ENCODE measurements at places on chromosomes 1 and 21.

- DNase-seq: no peak
Measured at GRCh38 chr1:94660994-94661393, 119.4 kb upstream of the F3 start.

DNA sequence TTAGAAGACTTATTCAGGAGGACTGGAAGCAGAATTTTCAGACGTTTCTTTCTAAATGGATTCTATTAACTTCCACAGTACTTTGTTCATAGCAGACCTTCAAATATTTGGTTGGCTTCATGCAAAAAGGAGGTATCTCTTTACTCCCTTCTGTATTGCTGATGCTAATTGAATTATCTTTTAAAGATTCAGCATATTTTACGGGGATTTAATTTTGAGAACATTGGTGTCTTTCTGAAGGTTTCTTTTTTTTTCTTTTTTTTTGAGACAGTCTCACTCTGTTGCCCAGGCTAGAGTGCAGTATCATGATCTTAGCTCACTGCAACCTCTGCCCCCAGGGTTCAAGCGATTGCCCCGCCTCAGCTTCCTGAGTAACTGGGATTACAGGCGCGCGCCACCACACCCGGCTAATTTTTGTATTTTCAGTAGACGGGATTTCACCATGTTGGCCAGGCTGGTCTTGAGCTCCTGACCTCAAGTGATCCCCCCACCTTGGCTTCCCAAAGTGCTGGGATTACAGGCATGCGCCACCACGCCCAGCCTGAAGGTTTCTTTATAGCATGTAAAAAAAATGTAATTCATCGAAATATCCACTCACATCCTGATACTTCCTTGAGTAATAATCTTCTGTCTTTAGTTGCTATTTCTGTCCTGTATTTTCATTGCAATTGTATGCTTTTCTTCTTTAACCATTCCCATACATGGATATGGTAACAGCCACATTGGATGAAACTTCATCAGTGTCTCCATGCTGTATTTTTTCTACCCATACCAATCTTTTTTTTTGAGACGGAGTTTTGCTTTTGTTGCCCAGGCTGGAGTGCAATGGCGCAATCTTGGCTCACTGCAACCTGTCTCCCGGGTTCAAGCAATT is 14.5 kb downstream of the CNST start:
- no peak for DNase-seq

GRCh38 chr21:31158789-31159581 is 120.7 kb upstream of the KRTAP19-8 start:
- DNase-seq: no peak

GRCh38 chr1:59446257-59446901 is 149.5 kb downstream of the FGGY start:
- DNase-seq: peak; percentile 97

- DNase-seq: no peak
Measured at GRCh38 chr1:91507328-91507727, 6.7 kb downstream of the CDC7 start.
